ENCODE measurements at places on chromosomes 6 and 20.

DNA sequence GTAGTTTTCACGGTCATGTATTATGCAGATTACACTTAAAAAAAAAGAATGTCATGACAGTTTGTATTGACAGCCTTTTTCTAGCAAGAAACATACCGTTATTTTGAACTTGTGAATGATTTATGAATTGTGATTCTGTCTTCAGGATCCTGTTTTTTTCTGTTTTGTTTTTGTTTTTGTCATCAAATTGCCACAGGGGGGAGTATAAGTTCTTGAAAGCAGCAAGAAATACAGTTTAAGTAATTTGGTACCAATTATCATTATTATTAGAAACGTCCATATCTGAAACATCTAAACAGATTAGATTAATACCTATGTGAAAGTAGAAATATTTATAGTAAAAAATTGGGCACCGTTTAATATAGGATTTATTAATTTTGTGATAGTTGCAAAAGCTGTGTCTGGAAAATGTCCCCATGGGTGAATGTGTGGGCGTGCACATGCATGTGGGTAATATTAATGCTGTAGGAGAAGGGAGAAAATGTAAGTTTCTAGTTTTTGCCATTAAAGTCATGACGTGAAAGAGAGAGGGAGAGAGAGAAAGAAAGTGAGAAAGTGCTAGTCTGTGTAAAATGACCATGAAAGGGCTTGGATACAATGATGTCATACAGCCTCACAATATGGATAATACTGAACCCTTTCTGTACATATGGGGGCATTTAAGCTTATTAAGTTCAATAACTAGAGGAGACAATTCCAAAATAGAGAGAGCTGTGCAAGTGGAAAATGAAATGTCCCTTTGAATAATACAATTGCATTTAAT lies 9.4 kb upstream of the CCN2 start:
- no peaks in the 10 kb centered on the region for H3K36me3 ChIP-seq
- H3K4me3 ChIP-seq = no peak overlapping the region
- no peaks in the 10 kb centered on the region for H3K4me1 ChIP-seq
- no peak for DNase-seq

GRCh38 chr6:123575188-123575587 lies 61.6 kb downstream of the TRDN start:
- no peak overlapping the region for H3K27ac ChIP-seq
- no peak for DNase-seq
- no peaks in the 10 kb centered on the region for H3K27me3 ChIP-seq
- no peak overlapping the region for H3K4me3 ChIP-seq

GRCh38 chr6:136677344-136677743 lies 114.9 kb downstream of the MAP3K5 start:
- no peak for DNase-seq
- no peaks in the 10 kb centered on the region for H3K27me3 ChIP-seq
- no peak overlapping the region for H3K4me3 ChIP-seq
- no peaks in the 10 kb centered on the region for H3K4me1 ChIP-seq

DNA sequence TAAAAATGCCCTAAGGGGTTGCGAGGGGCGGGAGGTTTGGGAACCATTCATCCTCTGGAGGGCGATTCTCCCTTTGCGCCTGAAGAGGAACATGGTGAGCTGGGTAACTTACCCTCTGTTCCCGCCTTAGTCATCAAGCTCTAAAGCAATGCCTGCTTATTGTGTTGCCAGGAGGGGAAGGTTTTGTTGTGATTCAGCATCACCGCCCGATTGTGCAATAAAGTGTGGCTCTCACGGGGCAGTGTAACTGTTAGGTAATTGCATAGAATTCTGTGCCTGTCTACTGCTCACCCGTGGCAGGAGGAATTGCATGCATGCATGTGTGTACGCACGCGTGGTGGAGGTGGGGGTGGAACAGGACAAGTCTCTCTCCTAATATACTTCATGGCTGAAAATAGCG lies 95.5 kb upstream of the AGPAT4 start:
- H3K4me1 ChIP-seq = peaks cover 6% of the 10 kb centered on the region
- H3K36me3 ChIP-seq = no peaks in the 10 kb centered on the region
- DNase-seq = no peak
- H3K4me3 ChIP-seq = no peak overlapping the region

DNA sequence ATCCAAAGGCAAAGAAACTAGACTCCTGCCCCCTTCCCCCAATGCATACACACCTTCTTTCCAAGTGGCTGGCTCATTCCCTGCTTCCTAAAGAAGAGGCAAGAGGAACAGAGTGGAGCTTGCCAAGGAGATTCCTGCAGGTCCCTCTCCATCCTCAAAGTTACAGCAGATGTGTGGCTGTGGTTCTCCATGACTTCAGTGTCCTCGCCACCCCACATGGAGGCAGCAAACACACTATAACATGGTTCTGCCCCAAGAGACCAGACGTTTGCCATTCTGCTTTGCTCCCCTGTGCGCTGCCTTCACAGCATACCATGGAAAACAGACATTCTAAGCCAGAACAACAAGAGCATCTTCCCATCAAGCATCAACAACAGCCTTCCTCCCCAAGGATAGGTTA lies 84.4 kb downstream of the BACH2 start:
- H3K36me3 ChIP-seq = no peaks in the 10 kb centered on the region
- H3K27me3 ChIP-seq = no peaks in the 10 kb centered on the region
- DNase-seq = no peak

DNA sequence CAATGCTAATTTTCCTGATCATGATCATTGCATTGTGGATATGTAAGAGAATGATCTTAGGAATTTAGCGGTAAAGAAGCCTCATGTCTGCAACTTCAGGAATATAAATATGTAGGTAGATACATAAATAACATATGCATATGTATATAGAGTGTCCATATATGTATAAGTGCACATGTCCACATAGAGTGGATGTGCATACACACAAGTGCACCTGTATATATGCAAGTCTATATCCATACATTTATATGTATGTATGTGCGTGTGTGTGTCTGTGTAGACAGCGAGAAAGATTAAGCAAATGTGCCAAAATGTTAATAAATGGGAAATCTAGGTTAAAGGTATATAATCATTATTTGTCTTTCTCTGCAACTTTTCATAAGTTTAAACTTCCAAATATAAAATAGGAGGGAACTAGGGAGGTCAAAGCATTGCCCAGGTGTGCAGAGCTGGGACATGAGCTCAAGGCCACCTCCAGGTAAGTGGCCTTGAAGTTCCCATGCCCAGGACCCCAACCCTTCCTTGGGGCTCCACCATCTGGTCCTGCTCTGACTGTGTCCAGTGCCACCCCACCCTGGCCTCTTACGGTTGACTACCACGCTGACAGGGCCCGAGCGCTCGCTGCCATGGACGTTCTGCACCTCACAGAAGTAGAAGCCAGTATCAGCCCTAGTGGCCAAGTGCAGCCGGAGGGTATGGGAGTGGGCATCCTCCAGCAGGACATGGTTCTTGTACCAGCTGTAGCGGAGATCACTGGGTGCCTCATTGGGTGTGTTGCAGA lies 9.6 kb downstream of the SIGLEC1 start:
- H3K4me1 ChIP-seq = no peaks in the 10 kb centered on the region
- H3K4me3 ChIP-seq = no peak overlapping the region
- no peak overlapping the region for H3K27ac ChIP-seq
- DNase-seq = no peak
- H3K27me3 ChIP-seq = no peaks in the 10 kb centered on the region

- peak overlapping the region; percentile 86 for H3K27ac ChIP-seq
- H3K27me3 ChIP-seq = no peaks in the 10 kb centered on the region
- DNase-seq = no peak
- H3K36me3 ChIP-seq = peaks cover 21% of the 10 kb centered on the region
- peak overlapping the region; percentile 72 for H3K4me3 ChIP-seq
Measured at GRCh38 chr6:132812756-132813172, 1.6 kb upstream of the RPS12 start.

DNA sequence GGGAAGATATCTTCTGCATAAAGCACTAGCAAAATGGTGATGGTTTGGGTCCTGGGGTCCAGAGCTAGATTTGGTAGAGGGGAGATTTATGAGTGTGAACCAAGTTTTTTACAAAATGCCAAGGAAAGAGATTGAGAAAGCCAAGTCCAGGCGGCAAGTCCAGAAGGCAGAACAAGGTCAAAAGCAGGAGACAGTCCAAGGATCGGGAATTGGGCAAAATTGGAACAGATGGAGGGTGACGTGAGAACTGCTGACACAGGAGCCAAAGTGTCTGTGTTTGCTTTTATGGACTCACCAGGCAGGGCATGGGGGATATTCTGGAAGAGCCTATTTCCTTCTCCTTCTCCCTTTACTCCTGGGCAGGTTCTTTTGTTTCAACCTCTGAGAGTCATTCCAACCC lies 4.1 kb downstream of the NHLRC1 start:
- no peaks in the 10 kb centered on the region for H3K36me3 ChIP-seq
- no peak overlapping the region for H3K27ac ChIP-seq
- no peaks in the 10 kb centered on the region for H3K27me3 ChIP-seq

- H3K4me3 ChIP-seq = no peak overlapping the region
- no peak for DNase-seq
- H3K36me3 ChIP-seq = no peaks in the 10 kb centered on the region
- no peaks in the 10 kb centered on the region for H3K4me1 ChIP-seq
Measured at GRCh38 chr20:42260184-42260583, 642.0 kb upstream of the CHD6 start.

GRCh38 chr6:10410207-10411050 lies 4.4 kb downstream of the TFAP2A start:
- H3K27me3 ChIP-seq = peaks cover 78% of the 10 kb centered on the region
- H3K4me3 ChIP-seq = peak overlapping the region; percentile 70
- H3K36me3 ChIP-seq = no peaks in the 10 kb centered on the region
- H3K27ac ChIP-seq = no peak overlapping the region
- DNase-seq = no peak

- H3K36me3 ChIP-seq = no peaks in the 10 kb centered on the region
- H3K27me3 ChIP-seq = no peaks in the 10 kb centered on the region
- no peak overlapping the region for H3K4me3 ChIP-seq
- no peaks in the 10 kb centered on the region for H3K4me1 ChIP-seq
Measured at GRCh38 chr6:163249651-163250101, 164.8 kb upstream of the QKI start.

DNA sequence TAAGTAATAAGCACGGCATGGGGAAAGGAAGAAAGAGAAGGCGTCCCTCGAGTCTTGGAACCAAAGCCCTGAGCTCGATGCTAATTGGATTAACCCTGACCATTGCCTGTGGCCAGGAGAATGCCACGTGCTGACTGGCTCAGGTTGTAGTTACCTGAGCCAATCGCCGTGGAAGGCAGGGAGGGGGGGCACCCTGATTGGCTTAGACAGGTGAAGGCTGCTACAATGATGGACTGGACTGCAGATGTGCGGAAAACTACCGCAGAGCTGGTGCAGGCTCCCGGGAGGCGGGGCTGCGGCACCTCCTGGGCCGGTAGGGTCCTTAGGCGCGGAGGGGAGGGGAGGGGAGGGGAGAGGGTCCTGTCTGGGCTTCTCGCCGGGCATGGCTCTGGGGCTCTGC lies 121.3 kb downstream of the TFAP2C start:
- DNase-seq = no peak
- no peaks in the 10 kb centered on the region for H3K4me1 ChIP-seq
- H3K36me3 ChIP-seq = no peaks in the 10 kb centered on the region

DNA sequence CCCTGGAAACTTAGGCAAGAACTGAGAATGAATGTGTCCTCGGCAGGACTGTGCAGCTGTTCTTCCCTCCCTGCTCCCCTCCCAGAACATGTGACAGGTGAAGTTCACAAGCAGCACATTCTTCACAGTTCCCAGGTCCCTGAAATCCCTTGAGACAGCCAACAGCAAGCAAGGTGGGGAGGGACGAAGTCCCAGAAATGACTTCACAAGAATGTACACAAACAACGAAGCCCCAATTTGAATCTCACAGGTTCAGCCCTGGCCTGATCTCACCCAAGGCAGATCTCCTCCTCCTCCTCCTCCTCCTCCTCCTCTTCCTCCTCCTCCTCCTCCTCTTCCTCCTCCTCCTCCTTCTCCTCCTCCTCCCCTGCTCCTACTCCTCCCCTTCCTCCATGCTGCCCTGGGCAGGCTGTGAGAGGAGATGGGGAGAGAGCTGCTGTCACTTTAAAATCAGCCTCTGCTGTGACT lies 32.4 kb downstream of the WRNIP1 start:
- no peaks in the 10 kb centered on the region for H3K36me3 ChIP-seq
- peaks cover 21% of the 10 kb centered on the region for H3K4me1 ChIP-seq
- H3K4me3 ChIP-seq = no peak overlapping the region
- H3K27me3 ChIP-seq = no peaks in the 10 kb centered on the region
- no peak overlapping the region for H3K27ac ChIP-seq

GRCh38 chr6:3334555-3334954 lies 75.8 kb downstream of the PSMG4 start:
- H3K4me1 ChIP-seq = peaks cover 49% of the 10 kb centered on the region
- no peaks in the 10 kb centered on the region for H3K36me3 ChIP-seq
- H3K27ac ChIP-seq = no peak overlapping the region
- H3K4me3 ChIP-seq = no peak overlapping the region
